ENCODE measurements at places on chromosomes 5 and 9.

DNA sequence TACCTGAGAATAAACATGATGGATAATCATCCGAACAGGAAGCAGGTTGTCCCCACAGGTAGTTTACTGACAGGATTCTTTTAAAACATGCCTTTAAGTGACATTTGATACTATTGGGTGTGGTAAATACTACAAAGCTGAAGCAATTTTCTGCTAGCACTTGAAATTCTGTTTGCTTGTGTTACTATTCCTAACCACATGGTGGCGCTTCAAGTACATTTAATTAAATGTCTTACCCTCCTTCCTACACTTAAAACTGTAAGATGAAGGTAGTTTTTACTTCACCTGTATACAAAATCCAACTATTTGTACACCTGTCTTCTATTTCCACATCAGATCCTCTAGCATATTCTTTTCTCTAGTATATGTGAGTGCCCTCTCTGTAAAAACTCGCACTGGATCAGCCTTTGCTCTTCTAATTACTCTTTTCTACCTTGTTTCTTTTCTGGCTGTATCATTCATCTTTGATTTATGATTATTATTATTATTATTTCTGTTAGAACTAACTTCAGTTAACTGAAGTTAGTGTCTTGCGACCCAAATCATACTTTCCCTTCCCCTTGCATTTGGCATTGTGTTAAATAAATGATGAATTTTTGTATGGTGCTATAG, 18.4 kb downstream of the SLC25A46 start:
- DNase-seq = no peak

- DNase-seq = no peak
Measured at GRCh38 chr9:15856591-15856990, 303.7 kb downstream of the CCDC171 start.

DNA sequence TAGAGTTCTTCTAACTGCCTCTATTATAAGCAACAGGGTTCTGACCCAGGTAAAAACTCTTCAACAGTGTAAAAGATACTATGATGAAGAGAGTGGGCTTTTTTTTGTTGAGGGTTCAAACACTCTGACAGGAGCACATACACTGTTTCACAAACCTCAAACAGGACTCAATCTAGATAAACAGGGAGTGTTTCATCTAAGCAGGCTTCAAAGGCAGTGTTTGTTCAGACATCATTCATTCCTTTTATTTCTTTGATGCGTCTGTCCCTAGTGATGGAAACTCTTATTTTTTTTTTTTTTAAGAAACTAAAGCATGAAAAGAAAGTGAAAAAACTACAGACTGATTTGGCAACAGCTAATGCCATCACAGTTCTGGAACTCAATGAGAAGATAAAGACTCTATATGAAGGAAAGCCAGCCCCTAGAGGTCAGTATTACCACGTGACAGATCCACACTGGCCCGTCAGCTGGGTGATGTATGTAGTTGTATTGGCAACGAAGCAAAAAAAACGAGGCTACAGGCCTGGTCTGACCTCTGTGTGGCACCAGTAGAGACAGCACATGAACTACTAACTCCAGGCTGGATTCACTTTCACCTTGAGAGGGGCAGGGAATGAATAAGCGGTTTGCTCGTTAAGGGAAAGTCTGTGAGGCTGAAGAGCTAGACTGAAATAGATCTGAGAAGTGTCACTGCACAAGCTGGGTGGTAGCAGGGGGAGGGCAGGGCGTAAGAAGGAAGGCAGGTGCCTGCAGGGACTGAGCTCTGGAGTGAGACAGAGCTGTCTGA, 172.2 kb downstream of the CCDC192 start:
- no peak for DNase-seq

GRCh38 chr5:158942217-158942616, 157.5 kb downstream of the EBF1 start:
- DNase-seq = no peak

DNA sequence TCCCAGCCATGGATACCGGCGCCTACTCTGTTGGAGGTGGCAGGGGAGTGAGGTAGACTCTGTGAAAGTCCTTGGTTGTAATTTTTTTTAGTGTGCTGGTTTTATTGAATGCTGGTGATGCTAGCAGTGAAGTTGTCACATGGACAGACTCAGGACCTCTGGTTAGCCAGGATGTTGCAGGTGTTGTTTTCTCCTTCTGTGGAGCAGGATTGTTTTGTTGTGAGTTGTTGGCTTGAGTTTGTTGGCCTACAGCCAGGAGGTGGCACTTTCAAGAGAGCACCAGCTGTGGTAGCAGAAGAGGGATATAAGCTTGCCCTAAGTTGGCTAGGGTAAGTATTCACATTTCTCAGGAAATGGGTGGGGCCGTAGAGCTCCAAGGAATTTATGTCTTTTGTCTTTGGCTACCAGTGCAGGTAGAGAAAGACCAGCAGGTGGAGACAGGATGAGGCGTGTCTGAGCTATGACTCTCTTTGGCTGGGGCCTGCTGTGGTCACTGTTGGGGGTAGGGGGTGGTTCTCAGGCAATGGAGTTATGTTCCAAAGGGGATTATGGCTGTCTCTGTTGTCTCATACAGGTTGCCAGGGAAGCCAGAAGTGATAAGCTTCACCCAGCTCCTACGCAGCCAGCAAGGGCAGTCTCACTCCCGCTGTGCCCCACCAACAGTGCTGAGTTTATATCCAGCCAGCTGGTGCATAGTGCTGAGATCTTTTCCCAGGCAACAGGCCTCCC, 248.7 kb downstream of the TAF11L14 start:
- no peak for DNase-seq

DNA sequence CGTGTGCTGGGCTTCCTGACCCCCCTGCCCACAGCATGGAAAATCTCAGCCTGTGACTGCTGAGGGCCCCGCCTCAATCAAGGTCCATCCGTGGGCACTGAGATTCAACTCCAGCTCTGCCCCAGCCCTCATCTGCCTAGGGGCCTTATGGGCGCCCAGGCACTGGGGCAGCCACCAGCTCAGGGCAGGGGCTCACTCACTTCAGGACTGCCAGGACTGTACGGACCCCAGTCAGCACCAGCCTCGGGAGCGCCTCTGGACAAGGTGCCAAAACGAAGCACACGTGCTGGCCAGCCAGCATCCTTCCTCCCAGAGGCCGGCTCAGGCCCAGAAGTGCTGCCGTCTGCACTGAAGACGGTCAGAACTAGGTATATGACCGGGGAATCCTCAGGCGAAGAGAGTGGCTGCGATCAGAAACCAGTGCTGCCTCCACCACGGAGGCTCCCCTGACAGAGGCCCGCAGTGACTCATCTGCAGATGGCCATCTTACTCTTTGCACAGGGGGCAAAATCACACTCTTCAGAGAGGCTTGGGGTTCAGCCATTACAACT, 19.6 kb downstream of the CLPTM1L start:
- no peak for DNase-seq
